ENCODE measurements at places on chromosomes 16 and 17. TPM values are rescaled to one million over a fixed set of nuclear protein-coding genes. Genes with fewer than 3 reads are reported as not detected.
A peak's percentile ranks its signal among the peaks of the same experiment; 100 is the strongest.

DNA sequence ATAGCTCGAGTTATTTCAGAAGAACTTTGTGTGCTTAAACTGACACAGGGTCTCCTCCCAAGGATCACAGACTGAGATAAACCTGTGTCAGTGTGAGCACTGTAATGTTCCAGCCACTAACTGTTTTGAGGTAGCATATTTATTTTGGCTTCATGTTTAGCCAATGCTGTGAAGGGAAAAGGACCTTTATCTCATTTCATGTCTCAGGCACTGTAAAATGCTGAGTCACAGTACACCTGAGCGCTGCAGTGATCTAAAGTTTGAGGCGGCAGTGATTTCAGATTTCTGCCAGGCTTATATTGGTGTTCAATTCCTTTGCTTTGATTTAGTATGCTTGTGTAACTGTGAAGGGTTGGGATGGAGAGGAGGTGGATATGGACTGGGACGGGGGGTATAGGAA lies 3.1 kb upstream of the DNAJA2 start:
- DNase-seq = no peak

DNA sequence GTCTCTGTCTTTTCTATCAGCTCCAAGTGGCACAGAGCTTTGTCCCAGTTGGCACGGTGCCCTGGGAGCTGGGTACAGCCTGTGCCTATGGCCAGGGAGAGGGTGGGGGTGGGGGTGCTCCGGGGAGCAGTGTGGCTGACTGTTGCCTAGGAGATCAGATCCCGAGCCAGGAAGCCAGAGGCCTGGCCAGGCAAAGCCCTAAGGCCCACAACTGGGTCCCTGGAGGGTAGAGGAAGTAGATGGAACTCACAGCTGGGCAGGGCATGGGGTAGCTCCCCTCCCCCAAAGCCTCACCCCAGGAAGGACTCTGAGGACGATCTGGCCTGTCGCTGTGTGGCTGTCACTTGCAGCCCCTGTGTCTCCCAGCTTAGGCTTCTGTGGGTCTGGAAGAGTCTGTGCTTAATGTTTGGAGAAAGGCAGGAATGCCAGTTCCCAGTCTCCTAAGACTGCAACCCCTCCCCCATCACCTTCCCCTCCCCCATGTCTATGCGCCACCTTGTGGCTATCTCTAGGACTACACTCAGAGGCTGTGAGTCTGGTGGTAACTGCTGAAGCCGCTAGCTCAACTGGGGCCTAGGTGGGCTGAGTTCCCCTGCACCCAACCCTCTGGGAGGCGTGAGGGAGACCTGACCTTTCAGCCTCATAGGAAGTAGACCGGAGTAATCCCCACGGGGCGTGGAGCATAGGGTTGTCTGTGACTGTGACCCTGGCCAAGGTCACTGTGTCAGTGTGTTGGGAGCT lies 12.6 kb downstream of the THRA start:
- peak; percentile 82 for DNase-seq

DNA sequence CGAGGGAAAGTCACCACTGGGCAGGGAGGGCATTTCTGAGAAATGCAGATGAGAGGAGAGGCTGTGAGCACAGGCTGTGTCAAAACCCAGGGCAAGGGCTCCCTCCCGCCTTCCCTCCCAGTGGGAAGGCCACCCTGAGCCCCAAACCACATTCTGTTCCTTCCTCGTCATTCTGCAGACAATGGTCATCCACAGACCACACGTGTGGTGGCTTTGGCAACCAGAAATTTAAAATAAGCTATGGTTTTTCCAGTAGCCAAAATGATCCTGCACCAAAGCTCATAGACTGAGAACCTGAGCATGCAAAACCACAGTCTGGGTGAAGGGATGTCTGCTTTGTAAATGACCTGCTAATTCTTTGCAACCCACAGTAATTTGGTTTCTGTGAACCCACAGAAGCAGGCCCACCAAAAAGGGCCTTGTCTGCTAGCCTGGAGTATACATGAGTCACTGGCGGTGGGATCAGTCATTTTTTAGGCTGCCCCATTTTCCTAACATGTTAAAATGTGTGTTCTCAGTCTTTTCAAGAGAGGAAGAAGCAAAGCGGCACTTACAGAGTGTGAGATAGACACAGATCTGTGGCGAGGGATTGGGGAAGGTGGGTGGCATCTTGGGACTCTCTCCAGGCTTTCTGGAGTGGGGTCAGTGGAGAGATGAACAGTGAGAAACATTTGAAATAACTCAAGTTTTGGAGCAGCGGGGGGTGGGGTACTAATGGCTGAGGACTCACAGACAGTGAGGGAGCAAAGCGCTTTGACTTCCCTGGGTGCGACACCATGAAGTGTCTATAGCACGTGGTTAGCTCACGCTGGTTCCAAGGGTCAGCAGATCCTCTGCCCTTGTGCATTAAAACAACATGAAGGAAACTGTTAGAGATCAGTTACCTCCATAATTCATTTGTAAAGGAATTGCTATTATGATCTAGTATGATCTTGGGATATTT lies 20.5 kb downstream of the GRB7 start:
- DNase-seq = no peak

DNA sequence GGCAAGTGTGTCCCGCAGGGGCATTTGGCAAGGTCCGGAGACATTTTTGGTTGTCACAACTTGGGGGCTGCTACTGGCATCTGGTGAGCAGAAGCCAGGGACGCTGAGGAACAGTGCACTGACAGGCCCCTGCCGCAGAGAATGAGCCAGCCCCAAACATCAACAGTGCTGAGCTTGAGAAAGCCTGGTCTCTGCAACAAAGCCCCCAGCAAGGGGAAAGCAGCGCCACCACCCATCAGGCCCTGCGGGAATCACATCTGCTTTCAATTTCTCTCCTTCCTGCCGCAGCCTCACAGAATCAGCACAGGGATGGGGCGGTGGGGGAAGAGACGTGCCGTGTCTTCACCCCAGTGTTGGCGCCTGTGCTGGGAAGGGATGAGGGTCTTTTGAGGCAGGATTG lies 14.8 kb upstream of the PRPSAP1 start:
- no peak for DNase-seq

DNA sequence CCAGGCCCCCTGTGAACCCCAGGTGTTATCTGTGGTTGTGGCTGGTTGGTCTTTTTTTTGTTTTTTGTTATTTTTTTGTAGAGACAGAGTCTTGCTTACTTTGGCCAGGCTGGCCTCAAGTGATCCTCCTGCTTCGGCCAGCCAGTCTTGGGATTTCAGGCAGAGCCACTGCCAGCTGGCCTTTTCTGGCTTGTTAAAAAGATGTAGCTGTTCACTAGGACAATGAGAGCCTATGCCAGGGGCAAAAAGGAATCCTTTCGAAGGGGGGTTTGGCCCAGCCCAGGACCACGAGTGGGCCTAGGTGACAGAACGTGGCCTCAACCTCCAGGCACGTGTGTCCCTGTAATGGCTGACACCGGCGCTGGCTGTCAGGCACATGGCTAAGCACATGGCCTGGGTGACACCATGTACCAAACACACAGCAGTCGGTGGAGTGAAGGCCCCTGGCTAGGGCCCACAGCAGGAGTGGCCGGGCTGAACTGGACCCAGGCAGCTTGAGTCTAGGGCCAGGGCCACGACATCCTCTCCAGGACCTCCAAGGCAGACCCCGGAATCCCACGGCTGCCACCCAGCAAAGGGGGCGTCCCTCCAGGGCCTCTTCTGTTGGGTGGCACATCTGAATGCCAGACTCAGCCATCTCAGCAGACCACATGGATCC lies 6.9 kb upstream of the SLC38A8 start:
- no peak for DNase-seq

DNA sequence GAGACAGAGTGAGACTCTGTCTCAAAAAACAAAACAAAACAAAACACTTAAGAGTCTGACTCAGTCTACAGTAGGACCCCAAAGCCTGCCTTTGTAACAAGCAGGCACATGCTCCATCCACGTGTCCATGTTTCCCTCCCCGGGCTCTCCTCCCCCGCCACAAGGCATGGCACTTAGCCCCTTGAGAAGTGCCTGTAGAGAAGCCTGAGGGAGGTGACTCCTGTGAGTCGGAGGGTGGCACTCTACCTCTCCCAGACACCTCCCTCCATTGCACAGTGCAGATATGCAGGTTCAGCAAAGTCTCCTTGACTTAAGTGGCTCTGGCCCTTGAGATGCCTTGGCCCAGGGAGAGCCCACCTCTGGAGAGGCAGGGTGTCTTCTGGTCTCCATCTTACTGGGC lies 6.8 kb downstream of the FHOD1 start:
- DNase-seq = no peak

GRCh38 chr17:56395787-56396186 lies 197.7 kb upstream of the NOG start:
- no peak for DNase-seq

DNA sequence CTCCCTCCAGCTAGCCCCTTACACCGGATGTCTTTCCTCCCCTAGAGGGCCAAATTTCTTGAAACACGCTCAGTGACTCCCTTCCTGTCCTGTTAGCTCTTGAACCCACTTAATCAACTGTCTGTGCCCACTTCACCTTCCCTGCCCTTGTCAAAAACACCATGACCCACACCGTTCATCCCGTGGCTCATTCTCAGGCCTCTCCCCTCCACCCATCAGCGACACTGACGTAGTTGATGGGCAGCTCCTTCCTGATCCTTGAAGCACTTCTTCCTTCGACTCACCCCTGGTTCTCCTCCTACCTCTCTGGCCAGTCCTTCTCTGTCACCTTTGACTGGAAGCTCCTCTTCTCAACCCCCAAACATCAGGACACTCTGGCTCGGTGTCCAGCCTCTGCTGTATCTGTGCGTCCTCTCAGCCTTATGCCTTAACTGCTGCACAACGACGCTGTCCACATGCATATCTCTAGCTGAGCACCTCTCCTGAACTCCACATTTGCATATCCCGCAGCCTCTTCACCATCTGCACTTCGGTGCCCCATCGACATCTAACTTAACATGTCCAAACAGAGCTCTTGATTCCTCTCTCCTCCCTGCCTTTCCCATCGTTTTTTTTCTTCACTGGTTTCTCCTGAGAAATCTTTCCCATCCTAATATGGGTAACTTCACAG lies 39.3 kb upstream of the CCDC182 start:
- no peak for DNase-seq

NDE1 gene
- total RNA-seq = 17.3 TPM

SOX15 gene
- total RNA-seq = not detected

GP2 gene
- total RNA-seq = 0.25 TPM
